Stimulated activated CD8-positive, alpha-beta memory T cell treated with anti-CD3 and anti-CD28 coated beads, Interleukin-15, amount 100 ng/mL, for 4 hours (primary cell): ENCODE measurements at places on chromosomes 7 and 10.
A peak's percentile ranks its signal among the peaks of the same experiment; 100 is the strongest.

DNA sequence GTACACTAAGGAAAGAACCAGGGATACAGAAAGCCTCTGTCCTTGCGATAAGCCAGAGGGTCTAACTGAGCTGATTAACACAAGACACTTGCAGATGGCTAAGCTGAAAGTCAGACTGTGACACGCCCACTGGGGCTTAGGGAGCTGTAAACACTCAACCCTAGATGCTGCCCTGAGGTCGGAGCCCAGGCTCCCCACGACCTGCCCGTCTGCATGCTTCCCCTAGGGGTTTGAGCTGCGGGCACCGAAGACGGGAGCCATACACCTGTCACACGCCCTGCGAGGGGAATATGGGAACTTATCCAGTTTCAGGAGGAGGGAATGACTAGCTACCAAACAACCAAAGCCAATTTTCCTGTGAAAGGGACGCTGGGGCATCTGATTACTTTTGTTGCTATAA, 96.0 kb downstream of the HTR5A start:
- DNase-seq: no peak

- no peak for DNase-seq
Measured at GRCh38 chr7:136389933-136390332, 412.8 kb upstream of the MTPN start.

DNA sequence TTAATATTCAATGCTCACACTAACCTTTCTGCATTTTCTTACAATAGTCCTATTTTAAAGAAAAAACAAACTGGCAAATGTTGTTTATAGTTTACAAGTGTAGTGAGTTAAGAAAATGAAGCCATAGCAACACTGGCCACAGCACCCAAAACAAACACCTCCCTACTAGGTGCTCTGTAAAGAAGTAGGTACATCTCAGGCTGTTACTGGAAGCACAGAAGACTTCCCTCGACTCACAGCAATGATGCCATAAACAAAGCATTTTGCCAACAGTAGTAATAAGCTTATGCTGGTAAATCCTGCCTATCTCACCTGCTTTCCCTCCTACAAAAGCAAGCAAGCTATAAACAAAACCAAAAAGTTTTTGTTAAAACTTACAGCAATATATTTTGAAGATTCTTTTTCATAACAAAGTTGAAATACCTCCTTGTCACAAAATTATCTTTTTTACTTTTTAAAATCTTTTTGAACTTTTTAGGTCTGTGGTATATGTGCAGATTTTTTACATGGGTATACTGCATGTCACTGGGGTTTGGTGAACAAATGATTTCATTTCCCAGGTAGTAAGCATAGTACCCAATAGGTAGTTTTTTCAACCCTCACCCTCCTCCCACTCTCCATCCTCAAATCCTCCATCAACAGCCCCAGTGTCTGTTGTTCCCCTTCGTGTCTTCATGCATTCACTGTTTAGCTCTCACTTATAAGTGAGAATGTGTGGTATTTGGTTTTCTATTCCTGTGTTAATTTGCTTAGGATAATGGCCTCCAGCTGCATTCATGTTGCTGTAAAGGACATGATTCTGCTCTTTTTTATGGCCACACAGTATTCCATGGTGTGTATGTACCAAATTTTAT, 28.4 kb downstream of the COA1 start:
- no peak for DNase-seq

DNA sequence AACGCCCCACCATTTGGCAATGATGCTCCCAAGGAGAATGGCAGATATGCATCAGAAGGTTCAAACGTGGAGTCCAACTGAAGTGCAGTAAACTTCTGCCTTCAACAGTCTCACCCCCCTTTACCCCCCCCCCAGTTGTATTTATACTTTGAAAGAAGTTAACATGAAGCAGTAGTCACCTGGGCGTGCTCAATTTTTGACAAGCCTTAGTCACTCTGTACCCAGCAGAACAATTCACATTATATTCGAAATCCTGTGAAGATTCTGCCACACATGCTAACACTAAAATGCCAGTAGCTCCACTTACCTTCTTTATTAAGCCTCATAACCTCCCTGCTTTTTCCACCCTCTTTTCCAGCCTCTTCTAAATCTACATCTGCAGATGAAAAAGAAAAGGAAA, 894 bp downstream of the ATXN7L1 start:
- DNase-seq: no peak

DNA sequence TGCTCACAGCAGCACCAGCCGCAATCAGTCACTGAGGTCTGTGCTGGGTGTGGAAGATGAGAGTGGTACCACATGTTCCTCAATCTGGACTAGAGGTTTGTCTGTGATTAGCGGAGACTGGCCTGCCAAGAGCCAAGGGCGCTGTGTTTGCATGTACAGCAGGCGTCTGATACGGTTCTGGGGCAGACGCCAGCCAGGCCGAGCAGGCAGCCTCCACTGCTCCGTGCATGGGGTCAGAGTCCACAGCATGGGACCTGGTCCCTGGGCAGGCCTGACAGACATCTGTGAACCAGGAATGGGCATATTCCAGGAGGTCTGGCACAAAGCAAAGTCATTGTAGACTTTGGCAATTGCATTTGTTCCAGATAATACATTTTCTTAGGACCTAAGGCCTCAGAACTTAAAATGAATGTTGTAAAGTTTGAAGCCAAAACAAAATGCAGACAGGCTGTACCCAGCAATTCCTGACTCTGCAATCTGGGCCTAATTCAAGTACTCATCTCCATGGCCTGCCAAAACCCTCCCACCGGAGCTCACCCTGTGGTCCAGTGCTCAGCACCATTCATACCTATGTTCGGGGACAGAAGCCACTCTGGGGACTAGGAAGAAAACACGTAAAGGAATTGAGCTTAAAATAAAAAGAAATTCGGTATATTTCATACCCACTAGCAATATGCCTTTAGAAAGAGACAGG, 50.0 kb upstream of the FAM20C start:
- no peak for DNase-seq

DNA sequence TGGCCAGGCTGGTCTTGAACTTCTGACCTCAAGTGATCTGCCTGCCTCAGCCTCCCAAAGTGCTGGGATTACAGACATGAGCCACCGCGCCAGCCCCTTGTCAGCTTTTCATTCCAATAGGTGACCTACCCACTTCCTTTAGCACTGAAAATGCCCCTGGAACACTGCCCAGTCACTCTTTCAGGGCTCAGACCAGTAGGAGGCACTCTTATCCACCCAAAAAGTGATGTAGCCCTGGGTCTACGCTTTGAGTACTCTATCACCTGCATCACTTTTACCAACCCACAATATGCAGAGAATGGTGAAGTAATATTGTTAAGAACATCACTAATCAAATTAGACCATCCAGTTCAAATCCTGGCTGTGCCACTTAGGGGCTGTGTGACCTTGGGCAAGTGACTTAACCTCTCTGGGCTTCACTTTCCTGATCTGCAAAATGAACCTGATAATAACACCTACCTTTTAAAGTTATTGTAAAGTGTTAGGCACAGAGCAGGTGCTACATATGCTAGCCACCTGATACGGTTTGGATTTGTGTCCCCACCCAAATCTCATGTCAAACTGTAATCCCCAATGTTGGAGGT, 5.2 kb downstream of the CALN1 start:
- DNase-seq: no peak

- no peak for DNase-seq
Measured at GRCh38 chr7:49127359-49127913, 203.1 kb downstream of the CDC14C start.

DNA sequence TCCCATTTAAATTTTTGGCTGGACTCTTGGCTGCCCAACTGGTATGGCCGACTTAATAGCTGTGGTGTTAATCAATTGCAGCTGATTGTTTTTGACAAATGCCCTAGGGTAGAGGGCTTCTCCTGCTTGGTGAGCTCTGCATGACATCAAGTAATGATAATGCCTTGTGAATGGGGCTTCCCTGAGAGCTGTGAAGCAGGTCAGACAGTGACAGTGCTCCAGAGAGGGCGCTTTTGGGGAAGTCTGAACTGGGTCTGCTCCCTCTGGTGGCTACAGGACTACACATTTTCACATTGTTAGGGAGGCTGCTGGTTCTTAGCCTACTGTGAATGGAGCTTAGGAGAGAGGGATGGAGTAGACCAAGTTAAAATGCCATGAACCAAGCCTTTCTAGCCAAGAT, 98.8 kb downstream of the SDK1 start:
- DNase-seq: no peak

- DNase-seq: no peak
Measured at GRCh38 chr7:145986248-145986874, 130.2 kb upstream of the CNTNAP2 start.

DNA sequence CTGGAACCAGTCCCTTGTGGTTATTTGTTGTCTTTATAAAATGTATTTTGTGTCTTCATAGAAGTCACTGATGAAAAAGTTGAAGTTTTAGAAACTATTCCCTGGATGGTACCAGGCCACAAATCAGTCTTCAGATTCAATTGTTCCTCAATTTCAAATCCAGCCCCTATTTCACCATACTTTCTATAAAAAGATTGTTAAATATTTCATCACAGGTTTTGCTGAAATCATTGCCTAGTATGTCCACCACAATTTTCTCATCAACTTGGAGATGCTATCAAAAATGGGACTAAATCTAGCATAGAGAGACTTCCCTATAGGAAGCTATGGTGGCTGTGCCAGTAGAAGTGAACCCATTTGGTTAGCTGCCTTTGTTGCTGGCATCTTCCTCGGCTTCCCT, 118.5 kb downstream of the RAB18 start:
- no peak for DNase-seq

DNA sequence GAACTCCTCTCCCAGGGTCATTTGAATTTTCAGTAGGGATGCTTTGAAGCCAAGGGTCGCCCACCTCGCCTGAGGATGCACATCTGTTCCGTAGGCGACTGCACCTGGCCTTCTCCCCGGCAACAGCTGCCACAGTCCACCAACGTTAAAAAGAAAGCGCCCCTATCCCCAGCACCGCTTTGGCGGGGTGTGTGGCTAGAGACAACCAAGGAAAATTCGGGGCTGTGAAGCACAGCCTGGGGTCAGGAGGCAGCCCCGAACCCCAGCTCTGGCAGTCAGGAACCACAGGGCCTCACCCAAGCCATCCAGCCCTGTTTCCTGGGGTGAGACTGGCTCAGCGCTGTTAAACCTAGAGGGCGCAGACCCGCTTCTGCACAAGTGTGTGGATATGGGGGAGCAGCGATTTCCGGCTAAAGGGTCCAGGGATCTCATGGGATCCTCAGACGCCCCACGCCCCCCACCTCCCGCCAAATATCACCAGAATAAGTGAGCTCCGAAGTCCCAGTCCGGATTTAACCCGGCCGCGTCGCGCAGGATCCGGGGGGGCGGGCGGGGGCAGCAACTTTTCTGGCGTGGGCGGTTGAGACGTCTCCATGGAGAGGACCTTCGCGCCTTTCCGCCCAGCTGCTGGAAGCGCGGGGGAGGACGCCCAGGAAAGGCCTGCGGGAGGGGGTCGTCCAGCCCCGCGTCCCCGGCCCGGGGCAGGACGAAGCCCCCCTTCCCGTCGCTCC, 822 bp downstream of the ZC3HAV1L start:
- peak; percentile 9 for DNase-seq

- DNase-seq: no peak
Measured at GRCh38 chr7:133676805-133677370, 424.0 kb downstream of the EXOC4 start.

DNA sequence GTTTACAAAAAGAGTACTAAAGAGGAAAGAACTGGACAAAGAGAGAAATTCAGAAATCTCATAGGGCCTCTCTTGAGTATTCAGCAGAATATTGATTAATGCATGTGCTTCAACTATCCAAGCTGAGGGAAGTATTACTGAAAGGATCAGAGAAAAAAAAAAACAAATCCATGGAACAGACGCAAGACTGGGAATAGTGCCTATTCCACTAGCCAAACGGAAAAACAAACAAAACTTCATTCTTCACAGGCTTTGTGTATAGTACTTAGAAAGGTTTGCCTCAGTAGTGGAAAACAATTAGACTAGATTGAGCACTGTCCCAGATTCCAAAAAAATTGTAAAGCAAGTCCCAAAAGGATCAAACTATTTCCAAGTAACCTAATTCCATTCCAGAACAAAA, 106.2 kb downstream of the TFEC start:
- DNase-seq: no peak

GRCh38 chr10:36450380-36450779, 675.0 kb upstream of the ANKRD30A start:
- DNase-seq: no peak

- DNase-seq: no peak
Measured at GRCh38 chr10:227014-227413, 91.8 kb downstream of the ZMYND11 start.

- no peak for DNase-seq
Measured at GRCh38 chr7:145151676-145152075, 315.8 kb upstream of the TPK1 start.

DNA sequence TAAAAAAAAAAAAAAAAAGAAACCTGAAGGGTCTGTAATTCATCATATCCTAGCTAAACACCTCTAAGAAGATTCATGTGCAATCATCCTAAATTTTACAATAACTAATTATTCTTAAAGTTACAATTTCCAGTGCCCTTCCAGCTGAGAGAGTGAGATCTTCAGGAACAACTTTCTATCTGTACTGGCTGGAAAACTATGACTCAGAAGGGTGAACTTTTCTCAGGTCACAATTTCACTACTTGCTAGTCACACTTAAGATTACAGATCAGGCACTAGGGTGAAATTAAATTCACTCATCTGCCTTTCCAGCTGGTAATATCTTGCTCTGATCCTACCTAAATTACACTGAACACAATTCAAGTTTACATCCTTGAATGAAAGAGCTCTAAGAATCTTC, 158.8 kb downstream of the ANK3 start:
- DNase-seq: no peak

GRCh38 chr10:103709341-103709920, 145.9 kb downstream of the SH3PXD2A start:
- DNase-seq: no peak

DNA sequence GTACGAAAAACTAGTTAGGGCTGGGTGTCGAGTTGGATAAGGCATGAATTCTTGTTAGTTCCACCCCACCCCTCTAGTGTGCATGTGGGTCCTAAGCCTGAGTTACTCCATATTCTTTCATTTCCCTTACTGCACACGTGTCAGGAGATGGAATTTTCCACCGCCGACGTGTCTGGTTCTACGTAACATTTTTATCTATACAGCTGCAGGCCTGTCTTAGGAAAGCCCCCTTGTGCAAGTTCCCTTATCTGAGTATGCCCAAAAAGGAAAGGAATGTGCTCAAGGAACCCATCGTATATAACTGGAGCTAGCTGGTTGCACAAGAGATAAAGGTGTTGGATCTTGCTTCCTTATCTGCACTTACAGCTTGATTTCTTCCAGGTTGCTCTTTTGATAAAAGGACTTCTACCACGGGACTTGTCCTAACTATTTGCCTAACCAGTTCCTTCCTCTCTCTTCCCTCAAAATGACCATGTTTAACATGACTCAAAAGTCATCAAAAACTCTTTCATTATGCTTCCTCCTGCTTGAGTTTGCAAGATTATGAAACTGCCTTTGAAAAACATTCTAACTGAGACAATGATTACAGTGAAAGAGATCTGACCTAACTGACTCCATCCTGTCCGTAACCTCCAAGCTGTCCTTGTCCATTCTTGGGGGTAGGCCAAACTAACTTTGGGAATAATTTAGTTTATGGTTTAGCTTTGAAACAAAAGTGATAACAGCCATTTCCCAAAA, 181.4 kb downstream of the AKR1D1 start:
- no peak for DNase-seq

GRCh38 chr7:14420768-14421167, 431.3 kb upstream of the ETV1 start:
- DNase-seq: no peak

- DNase-seq: no peak
Measured at GRCh38 chr10:112775892-112776674, 174.0 kb upstream of the TCF7L2 start.
